Right atrium auricular region (tissue), 2 donors: ENCODE measurements at places on chromosomes 12 and 14. TPM values are rescaled to one million over a fixed set of nuclear protein-coding genes. Genes with fewer than 3 reads are reported as not detected.

GRCh38 chr12:46499901-46500300 is 127.3 kb upstream of the SLC38A2 start:
- H3K4me3 ChIP-seq = no peak overlapping the region
- H3K27ac ChIP-seq = no peak overlapping the region
- no peak for DNase-seq
- H3K36me3 ChIP-seq = no peaks in the 10 kb centered on the region

The DBX2 gene
- total RNA-seq = 0.51 TPM

The KCNH5 gene
- total RNA-seq = not detected

- no peaks in the 10 kb centered on the region for H3K27me3 ChIP-seq
- no peak overlapping the region for H3K4me3 ChIP-seq
- no peak overlapping the region for H3K27ac ChIP-seq
- no peaks in the 10 kb centered on the region for H3K36me3 ChIP-seq
These were observed 422.3 kb downstream of the FUT8 start for GRCh38 chr14:65834812-65835211.

The GPR33 gene
- total RNA-seq = not detected

DNA sequence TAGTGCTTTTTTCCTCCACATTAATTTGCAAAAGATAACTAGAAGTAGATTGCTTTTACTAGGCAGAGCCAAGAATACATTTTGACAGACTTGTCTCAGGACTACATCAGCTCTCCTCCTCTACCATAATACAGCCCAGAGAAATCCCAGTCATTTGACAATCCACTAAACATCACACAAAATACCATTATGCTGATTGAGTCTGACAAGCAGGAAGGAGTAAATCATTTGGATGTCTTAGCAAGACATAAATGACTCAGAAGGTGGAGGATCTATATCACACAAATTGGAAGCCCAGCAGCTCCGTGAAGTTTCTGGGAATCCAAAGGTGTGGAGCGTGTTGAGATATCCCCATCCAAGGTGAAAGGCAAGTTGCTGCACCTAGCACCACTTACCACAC is 75.4 kb upstream of the FKBP4 start:
- no peaks in the 10 kb centered on the region for H3K36me3 ChIP-seq
- H3K4me1 ChIP-seq = no peaks in the 10 kb centered on the region
- no peak overlapping the region for H3K4me3 ChIP-seq
- no peak for DNase-seq
- H3K27me3 ChIP-seq = no peaks in the 10 kb centered on the region
- H3K27ac ChIP-seq = no peak overlapping the region

DNA sequence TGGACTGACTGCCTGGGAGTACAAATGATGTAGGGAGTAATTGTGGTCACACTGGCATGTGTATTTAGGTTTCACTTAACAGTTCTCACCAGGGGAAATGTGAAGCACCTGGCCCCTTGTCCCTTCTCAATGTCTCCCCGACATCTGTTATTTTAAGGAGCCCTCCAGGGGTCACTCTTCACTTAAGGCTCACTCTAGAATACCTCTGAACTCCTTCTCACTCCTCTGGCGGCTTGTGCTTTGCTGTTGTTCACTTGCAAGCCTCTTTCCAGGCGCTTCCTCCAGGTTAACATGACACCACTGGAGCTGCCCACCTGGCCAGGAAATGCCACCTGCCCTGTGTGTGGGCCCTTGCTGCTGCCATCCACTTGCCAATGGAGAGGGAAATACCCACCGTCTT is 56.5 kb upstream of the GZMB start:
- H3K4me1 ChIP-seq = no peaks in the 10 kb centered on the region
- no peak overlapping the region for H3K4me3 ChIP-seq
- no peaks in the 10 kb centered on the region for H3K36me3 ChIP-seq
- H3K27ac ChIP-seq = no peak overlapping the region
- no peaks in the 10 kb centered on the region for H3K27me3 ChIP-seq

The C1QL4 gene
- total RNA-seq = not detected

DNA sequence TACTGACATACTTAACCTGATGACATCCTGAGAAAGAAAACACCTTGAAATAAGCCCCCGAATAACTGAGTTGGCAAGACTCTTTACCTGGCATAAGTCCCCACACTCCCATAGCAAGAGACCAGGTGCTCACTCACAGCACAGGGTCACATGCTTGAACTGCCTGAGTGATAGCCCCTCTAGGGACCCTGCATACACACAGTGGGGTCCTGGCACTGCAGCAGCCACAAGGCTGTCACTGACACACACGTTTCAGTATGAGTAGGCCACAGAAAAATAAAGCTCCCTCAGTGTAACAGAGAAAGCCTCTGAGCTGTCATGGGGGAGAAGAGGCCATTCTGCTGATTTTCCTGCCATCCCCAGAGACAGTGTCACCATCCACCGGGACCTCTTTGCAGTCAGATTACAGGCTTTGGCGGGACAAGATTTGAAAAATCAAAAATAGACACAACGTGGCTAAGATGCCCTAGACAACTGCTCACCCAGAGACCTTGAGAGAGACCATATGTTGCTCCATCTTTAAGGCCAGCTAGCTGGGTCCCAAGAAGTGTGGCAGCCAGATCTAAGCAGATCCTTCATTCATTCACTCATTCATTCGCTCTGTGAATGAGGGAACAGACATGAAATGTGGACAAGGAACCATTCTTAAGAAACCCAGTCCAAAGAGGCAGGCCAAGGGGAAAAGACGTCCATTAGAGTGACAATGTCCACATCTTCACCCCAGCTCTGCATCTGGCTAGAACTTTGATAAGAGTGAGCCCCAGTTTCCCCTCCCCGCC is 1.6 kb downstream of the SCARB1 start:
- H3K27ac ChIP-seq = peak overlapping the region; percentile 14
- peaks cover 27% of the 10 kb centered on the region for H3K4me1 ChIP-seq
- H3K4me3 ChIP-seq = no peak overlapping the region
- no peaks in the 10 kb centered on the region for H3K27me3 ChIP-seq

GRCh38 chr14:93146119-93146518 is 30.4 kb upstream of the ITPK1 start:
- H3K27ac ChIP-seq = no peak overlapping the region
- H3K4me3 ChIP-seq = no peak overlapping the region
- no peak for DNase-seq
- H3K4me1 ChIP-seq = no peaks in the 10 kb centered on the region
- no peaks in the 10 kb centered on the region for H3K27me3 ChIP-seq
- H3K36me3 ChIP-seq = no peaks in the 10 kb centered on the region

DNA sequence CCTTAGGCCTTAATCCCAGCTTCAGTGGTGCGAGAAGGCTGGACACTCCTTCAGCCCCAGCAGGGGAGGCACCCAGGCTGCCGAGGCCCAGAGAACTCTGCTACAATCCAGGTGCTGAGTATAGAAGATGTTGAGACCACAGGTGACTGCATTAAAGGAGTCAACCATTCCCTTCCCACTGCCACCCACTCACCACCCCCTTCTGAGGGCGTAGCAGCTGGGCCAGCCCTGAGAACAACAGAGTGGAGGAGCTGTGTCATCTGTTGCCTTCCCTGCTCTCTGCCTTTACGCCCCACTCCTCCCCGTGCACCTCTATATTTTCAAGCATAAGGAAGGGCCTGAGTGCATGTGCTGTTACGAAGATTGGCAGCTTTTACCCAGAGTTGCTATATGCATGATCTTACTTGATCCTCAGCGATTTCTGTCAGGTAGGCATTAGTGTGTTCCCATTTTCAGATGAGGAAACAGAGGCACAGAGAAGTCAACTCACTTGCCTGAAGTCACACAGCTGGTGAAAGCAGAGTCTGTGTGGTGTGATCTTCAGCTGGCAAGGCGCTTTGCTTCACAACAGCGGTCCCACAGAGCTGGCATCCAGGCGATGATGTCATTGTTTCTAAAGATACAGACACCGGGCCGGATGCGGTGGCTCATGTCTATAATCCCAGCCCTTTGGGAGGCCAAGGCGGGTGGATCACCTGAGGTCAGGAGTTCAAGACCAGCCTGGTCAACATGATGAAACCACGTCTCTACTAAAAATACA is 46.7 kb downstream of the RIN3 start:
- no peak for DNase-seq
- no peaks in the 10 kb centered on the region for H3K27me3 ChIP-seq
- H3K4me3 ChIP-seq = no peak overlapping the region
- H3K4me1 ChIP-seq = peaks cover 25% of the 10 kb centered on the region
- peaks cover 21% of the 10 kb centered on the region for H3K36me3 ChIP-seq

The NDRG2 gene
- total RNA-seq = 335 TPM

The PLBD1 gene
- 15.1 TPM for total RNA-seq

DNA sequence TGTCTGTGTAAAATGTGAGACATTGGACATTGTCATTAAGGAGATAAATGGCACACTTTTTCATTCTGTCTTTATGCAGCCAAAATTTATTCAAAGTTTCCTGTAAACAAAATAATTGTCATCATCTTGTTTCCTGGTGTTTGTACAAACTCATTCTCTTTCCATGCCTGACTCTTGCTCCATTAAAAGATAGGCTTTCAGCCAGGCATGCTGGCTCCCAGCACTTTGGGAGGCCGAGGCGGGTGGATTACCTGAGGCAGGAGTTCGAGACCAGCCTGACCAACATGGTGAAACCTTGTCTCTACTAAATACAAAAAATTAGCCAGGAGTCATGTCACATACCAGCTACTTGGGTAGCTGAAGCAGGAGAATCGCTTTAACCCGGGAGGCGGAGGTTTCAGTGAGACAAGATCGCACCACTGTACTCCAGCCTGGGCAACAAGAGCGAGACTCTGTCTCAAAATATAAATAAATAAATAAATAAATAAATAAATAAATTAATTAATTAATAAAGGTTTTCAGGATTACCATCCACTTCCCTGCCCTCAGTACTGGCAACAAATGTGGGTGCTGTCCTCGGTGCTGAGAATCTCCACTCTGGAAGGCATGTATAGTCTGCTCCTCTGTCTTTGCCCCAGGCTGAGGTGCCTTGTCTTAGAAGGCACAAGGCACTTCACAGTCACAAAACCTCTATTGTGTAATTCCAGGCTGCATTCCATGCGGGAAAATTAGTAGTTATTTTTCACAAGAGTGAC is 83.2 kb downstream of the PAH start:
- H3K4me3 ChIP-seq = no peak overlapping the region
- no peak overlapping the region for H3K27ac ChIP-seq
- no peak for DNase-seq
- H3K36me3 ChIP-seq = no peaks in the 10 kb centered on the region
- H3K27me3 ChIP-seq = no peaks in the 10 kb centered on the region

The RNASE2 gene
- 2.9 TPM for total RNA-seq

The CPM gene
- total RNA-seq = 19.8 TPM

The RNU4-1 gene
- not detected for total RNA-seq

DNA sequence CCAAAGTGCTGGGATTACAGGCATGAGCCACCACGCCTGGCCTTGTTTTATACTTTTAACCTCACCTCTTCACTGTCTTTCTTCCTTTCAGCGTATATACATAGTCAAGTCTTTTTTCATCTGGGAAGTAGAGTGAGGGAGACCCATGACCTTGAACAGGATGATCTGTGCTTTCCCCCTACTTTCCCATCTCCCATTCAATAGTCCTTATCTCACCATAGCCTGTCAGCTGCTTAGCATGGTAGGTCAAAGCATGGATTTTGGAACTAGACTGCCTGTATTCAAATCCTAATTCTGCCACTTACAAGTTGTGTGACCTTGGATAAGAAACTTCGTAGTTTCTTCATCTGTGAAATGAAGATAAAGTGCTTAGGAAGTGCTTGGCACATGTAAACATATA is 96.4 kb upstream of the MON2 start:
- no peaks in the 10 kb centered on the region for H3K27me3 ChIP-seq
- H3K4me3 ChIP-seq = no peak overlapping the region
- no peak for DNase-seq
- no peaks in the 10 kb centered on the region for H3K4me1 ChIP-seq
- H3K36me3 ChIP-seq = no peaks in the 10 kb centered on the region
- no peak overlapping the region for H3K27ac ChIP-seq

GRCh38 chr12:57727758-57728395 is 10.7 kb downstream of the AGAP2 start:
- H3K4me3 ChIP-seq = no peak overlapping the region
- H3K36me3 ChIP-seq = no peaks in the 10 kb centered on the region
- no peaks in the 10 kb centered on the region for H3K27me3 ChIP-seq
- H3K27ac ChIP-seq = no peak overlapping the region

DNA sequence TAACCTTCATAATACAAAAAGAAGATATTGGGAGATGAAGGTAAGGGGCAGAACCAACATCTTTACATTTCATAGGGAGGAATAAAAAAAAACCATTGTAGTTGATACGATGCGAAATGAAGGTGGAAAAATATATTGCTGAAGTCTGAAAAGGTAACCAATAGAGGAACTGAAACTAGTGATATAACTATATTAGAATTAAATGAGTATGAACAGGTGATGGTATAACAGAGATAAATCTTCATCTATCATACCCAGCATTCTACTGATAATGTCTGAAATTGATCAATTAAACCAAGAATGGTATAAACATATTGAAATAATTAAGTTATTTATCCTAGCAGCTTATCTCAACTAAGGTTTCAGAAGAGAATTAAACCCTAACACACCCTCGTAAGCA is 332.1 kb downstream of the NELL2 start:
- no peaks in the 10 kb centered on the region for H3K4me1 ChIP-seq
- H3K4me3 ChIP-seq = no peak overlapping the region
- H3K36me3 ChIP-seq = no peaks in the 10 kb centered on the region
- H3K27ac ChIP-seq = no peak overlapping the region
- no peak for DNase-seq

The TBX5 gene
- total RNA-seq = 345 TPM

DNA sequence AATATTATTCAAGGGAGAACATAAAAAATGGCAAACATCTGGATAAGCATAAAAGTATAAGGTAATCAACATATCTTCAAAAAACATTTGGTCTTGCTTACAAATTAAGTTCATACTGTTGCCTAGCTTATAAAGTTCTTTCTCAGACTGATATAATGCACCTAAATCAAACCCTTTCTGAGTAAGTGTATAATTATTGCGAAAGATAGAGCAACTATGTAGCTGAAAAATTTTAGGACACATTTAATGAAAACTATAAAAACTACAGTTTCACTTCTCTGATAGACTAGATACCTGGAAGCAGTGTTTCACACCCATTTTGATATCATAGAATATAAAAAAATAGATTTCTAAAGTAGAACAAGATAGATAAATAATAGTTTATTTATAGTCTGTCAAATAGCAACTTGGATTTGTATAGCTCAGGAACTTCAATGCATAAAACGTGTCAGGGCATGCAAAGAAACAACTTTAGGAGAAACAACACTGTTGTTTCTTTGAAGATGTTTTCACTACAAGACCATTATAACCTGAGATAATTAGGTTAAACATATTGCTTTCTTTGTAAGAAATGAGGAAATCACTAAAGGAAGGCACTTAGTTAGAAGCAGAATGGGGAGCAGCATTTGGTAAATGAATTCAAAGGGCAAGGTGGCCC is 7.6 kb downstream of the CLECL1 start:
- H3K4me1 ChIP-seq = no peaks in the 10 kb centered on the region
- no peak overlapping the region for H3K4me3 ChIP-seq
- H3K27me3 ChIP-seq = no peaks in the 10 kb centered on the region

GRCh38 chr14:50139192-50139591 is 22.8 kb upstream of the VCPKMT start:
- no peaks in the 10 kb centered on the region for H3K27me3 ChIP-seq
- H3K36me3 ChIP-seq = peaks cover 2% of the 10 kb centered on the region
- no peak overlapping the region for H3K4me3 ChIP-seq
- H3K4me1 ChIP-seq = no peaks in the 10 kb centered on the region
- no peak overlapping the region for H3K27ac ChIP-seq
- no peak for DNase-seq

GRCh38 chr14:65019944-65020566 is 33.4 kb downstream of the FNTB start:
- no peak overlapping the region for H3K27ac ChIP-seq
- no peak overlapping the region for H3K4me3 ChIP-seq
- no peaks in the 10 kb centered on the region for H3K27me3 ChIP-seq
- peaks cover 18% of the 10 kb centered on the region for H3K36me3 ChIP-seq

The HHIPL1 gene
- 2.4 TPM for total RNA-seq
